Muscle of back (tissue), 13 donors: ENCODE measurements at places on chromosomes 1 and 21.

DNA sequence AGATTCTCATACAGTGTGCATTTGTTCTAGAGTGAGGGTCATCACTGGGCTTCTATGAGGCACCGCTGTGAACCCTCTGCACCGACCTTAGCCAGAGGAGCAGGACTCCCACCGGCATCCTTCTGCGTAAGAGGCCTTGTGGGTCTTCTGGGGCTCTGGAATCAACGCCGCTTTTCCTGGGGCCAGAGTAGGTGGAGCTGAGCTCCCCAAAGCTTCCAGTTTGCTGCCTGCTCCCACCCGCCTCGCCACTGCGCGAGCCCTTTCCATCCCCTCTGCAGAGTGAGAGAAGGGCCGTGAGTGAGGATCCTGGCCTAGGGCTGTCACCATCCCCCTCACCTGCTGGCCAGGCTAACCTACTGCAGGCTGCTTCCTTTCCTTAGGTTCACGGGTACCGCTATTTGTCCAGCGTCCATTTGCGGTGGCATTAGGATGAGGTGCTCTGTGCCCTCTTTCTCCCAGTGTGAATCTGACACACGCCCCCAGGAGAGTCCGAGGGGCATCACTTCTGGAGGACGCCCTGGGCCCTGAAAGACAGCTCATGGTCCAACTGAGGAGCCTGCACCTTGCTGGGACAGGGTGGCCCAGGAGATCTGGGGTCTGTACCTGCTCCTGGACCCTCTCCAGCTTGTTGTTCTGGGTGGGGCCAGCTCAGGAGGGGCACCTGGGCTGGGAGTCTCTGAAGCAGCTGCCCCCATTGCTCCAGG lies 36.2 kb downstream of the UMODL1 start:
- DNase-seq = no peak

- no peak for DNase-seq
Observed at GRCh38 chr1:156259805-156260204, 11.9 kb upstream of the PAQR6 start.

DNA sequence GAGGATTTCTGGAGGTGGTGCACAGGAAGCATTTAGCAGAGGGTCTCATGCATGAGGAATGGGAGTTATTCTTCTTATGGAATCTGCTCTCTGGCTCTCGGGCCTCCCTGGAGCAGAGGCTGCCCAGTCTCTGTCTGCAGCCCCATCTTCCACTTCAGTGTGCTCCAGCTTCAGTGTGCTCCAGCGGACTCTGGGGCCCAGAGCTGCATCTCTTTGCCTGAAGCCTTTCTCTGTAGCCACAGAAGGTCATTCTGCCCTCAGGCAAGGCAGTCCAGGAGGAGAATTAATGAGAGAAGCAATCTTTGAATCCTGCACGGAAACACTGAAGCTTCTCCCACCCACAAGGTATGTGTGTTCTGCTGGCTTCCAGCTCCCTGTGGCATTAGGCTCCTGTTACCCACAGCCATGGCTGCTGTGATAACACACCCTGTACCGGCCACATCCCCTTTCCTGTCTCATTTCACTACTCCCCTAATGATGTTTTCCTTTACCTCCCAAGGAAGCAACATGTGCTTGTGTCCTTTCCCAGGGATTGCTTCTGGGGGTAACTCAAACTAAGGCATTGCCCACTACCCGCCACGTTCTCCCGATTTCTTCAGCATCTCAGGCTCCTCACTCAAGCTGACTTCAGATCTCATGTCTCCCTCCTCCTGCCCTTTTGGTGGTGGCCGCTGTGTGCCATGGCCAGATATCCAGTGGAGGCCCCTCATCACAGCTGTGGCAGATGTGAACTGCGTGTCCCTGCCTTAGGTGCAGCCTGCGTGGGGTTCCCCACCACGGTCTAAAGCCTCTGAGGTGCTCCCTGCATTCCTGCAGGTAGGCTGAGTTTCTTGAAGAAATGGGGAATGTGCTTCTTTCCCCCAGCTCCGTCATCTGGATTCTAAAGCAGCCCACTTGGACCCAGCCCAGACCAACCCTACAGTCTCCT lies 181.2 kb upstream of the GALNT2 start:
- DNase-seq = no peak

DNA sequence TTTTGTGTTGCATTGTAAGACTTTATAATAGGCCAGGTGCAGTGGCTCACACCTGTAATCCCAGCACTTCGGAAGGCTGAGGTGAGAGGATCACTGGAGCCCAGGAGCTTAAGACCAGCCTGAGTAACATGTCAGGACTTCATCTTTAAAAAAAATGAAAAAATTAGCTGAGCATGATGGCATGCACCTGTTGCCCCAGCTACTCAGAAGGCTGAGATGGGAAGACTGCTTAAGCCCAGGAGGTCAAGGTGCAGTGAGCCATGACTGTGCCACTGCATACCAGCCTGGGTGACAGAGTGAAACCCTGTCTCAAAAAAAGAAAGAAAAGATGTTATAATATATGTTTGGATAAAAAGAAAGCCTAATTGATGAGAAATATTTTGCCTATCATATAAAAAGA lies 34.9 kb downstream of the HMCN1 start:
- DNase-seq = no peak
